ENCODE measurements at places on chromosomes 12 and 14.

GRCh38 chr12:106841510-106842302, 67.2 kb downstream of the RIC8B start:
- no peak for DNase-seq

- no peak for DNase-seq
Measured at GRCh38 chr14:104898870-104899510, 25.7 kb upstream of the PLD4 start.

GRCh38 chr14:74936151-74936550, 13.1 kb upstream of the RPS6KL1 start:
- DNase-seq, result no peak

- DNase-seq, result no peak
Measured at GRCh38 chr12:127120851-127121250, 1146.1 kb upstream of the TMEM132C start.

DNA sequence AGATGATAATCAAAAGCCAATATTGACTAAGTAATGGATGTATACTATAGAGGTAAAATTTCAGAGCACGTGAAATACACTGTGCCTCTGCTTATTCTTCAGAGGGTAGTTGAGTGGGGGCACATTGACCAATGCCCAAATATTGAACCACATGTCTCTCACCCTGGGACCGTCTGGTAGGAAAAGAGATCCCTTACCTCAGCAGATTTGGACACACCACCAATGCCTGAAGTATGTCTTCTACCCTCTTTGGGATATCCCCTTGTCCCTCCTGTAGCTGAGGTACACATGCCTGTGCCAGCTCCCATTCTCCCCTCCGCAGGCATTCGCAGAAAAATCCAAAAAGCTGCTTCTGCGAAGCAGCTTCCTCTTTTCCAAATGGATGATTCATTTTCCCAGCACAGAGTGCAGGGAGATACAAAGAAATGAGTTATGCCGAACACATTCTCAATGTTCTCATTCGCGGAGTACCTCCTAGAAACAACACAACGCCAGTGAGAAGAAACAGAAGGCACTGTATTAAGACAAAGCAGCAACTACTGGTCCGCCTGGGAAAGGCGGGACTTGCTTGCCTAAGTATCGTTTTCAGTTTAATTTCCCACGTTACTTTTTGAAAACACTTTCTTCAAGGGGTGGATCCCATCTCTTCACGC, 691 bp downstream of the ZFYVE26 start:
- no peak for DNase-seq

- no peak for DNase-seq
Measured at GRCh38 chr14:78319887-78320635, 149.9 kb downstream of the NRXN3 start.

DNA sequence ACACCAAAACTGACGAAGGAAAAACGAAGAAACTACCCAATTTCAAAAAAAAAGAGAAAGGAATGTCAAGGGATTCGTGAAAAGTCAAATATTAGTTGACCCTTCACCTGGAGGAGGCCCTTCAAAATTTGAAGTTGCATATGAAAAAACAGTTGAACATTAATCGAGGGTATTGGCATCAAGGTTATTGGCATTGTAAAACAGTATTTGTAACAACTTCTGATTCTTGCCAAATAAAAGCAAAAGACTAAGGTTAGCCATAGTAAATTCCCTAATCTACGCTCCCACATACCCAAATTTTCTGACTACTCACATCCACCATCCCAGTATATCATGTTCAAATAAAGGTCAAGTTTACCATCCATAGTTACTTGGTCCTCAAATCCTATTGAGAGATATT, 118.6 kb downstream of the TMTC1 start:
- no peak for DNase-seq

- DNase-seq, result no peak
Measured at GRCh38 chr12:56601503-56601902, 28.6 kb downstream of the BAZ2A start.

GRCh38 chr14:20956376-20956976, 1.2 kb downstream of the RNASE2 start:
- DNase-seq, result no peak

DNA sequence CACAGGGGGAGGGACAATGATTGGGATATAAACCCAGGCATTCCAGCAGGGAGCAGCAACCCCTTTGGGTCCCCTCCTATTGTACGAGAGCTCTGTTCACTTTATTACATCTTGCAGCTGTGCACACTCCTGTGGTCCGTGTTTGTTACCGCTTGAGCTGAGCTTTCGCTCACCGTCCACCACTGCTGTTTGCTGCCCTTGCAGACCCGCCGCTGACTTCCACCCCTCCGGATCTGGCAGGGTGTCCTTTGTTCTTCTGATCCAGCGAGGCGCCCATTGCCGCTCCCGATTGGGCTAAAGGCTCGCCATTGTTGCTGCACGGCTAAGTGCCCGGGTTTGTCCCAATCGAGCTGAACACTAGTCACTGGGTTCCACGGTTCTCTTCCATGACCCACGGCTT, 64.1 kb downstream of the E2F7 start:
- DNase-seq, result no peak

- peak; percentile 50 for DNase-seq
Measured at GRCh38 chr12:113088971-113089756, 32.6 kb downstream of the DTX1 start.

DNA sequence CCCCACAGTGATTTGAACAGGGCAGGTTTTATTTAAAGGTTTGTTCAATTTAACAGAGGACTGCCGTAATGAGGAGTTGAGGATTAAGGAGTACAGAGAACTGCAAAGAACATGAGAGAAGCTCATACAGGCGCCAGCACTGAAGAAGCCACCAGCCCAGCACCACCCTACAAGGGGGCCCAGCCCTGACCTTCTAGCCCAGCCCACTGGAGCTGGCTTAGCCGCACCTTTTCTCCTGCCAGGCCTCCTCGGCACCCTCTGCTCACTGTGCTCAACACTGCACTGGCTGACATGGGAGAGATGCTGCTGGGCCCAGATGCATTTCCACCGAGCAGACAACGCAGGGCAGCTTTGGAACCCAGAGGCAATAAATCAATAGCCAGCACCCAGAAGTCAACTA, 36.5 kb upstream of the SFSWAP start:
- DNase-seq, result no peak

DNA sequence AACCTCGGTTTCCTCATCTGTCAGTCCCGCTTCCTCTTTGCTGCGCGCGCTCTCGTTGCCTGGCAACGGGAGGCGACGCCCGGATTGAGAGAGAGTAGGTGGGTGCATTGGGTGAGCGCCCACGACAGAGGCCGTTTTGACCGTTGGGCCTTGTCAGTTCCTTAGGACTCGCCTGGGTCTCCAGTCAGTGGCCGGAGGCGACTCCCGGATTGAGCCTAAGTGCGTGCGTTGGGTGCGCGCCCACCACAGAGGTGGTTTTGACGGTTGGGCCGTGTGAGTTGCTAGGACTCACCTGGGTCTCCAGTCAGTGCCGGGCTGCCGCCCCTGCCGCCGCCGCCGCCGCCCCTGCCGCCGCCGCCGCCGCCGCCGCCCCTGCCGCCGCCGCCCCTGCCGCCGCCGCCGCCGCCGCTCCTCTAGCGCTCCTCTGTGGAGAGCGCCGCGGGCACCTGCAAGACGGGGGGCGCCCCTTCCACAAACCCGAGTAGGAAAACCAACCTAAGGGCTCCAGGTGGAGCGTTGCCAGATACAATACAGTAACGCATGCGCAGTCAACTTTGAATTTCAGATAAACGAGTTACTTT, 37.2 kb downstream of the APOBEC1 start:
- no peak for DNase-seq

DNA sequence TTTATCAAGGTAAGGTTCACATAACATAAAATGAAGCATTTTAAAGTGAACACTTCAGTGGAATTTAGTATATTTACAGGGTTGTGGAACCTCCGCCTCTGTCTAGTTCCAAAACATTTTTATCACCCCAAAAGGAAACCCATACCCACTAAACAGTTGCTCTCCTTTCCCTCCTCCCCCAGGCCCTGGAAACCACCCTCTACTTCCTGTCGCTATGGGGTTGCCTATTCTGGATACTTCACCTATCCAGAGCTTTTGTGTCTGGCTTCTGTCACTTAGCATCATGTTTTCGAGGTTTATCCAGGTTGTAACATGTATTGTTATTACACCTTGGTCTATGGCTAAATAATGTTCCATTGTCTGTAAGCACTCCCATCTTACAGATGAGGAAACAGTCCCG, 27.7 kb upstream of the ZFP36L1 start:
- no peak for DNase-seq

Measured in activated CD4-positive, CD25-positive, alpha-beta regulatory T cell treated with anti-CD3 and anti-CD28 coated beads, Interleukin-2, amount 50 U/mL, for 72 hours (primary cell).